ENCODE measurements at places on chromosomes 4 and X. TPM values are rescaled to one million over a fixed set of nuclear protein-coding genes. Genes with fewer than 3 reads are reported as not detected.

DNA sequence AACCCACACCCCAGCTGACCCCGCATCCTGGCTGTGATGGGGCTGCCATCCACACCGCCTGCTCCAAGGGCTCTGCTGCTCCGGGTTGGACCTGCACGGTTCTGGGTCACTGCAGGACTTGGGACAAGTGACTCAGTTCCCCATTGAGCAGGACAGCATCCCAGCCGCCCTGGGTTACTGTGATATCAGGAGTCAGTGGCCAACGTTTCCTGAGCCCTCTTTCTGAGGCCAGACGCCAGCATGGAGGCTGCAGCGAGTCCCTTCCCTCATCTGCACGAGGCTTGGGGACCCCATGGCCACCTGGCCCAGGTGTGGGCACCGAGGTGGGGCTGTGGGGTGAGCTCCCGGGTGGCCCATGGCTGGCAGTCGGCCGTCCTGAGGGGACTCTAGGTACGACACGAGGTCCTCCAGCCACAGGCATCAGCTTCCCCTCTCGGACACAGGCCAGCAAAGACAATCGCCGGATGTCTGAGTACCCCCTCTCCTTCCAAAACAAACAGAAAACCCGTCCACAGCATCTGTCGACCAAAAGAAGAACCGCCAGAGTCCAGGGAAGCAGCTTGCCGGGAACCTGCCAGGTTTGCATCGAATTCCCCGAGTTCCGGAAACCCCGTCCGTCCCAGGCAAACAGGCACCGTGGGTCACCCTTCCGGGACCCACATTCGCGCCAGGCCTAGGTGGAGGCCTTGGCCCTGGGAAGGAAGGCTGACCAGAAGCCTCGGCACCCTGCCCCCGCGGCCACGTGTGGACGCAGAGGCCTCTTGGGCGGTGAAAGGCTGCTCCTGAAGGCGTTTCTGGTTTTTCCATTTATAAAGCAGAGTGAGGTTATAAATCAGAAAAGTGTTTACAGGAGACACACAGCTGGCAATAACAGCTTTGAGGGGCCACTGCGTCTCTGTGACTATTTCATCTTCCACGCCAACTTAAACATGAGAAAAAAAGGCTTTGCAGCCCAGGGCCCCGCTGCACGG is 136.0 kb downstream of the FAM53A start:
- DNase-seq, result no peak

GRCh38 chr4:104519588-104519987 is 24.9 kb upstream of the CXXC4 start:
- no peak for DNase-seq

DNA sequence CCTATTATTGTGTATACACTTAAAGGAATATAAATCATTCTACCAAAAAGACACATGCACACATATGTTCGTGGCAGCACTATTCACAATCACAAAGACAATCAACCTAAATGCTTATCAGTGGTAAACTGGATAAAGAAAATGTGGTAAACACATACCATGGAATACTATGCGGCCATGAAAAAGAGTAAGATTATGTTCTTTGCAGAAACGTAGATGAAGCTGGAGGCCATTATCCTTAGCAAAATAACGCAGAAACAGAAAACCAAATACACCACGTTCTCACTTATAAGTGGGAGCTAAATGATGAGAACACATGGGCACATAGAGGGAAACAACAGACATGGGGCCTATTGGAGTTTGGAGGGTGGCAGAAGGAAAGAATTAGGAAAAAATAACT is 593.2 kb downstream of the DMD start:
- no peak for DNase-seq

DNA sequence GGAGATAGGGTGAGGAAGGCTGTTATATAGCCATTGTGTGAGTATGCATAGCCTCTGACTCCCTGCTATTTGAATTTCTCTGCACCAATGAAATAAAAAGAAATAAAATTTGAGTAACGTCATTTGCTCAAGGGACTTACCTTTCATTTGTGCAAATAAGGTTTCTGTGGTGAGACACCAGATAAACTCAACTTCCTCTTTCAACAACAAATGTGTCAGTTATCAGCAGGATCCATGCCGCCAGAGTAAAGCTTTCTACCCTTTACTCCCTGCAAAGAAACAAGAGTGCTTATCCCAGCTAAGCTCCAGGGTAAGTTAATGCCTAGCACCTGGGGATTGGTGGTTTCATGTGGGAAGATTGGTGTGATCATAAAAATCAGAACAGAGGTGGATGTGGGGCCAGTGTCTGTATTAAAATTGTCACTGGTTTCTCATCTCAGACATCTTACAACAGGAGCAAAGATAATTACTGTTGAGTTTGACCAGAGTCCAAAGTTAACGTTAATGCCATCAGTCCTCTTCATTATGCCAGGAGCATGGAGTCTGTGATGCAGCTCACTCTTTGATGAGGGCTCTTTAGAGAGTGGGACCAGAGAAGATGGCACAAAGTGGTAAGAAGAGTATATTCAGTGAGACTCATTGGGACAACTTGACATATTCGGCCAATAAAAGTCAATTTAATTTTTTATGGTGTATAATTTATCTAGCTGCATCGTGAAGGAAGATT is at the start of gene P2RY10:
TSS of gene P2RY10 (plus strand) at position 206 of the 727 bp plus-strand sequence. CDS start 15,130 bp downstream, outside the sequence.
- no peak for DNase-seq

- no peak for DNase-seq
Measured at GRCh38 chr4:125265846-125266245, 48.9 kb upstream of the FAT4 start.

DNA sequence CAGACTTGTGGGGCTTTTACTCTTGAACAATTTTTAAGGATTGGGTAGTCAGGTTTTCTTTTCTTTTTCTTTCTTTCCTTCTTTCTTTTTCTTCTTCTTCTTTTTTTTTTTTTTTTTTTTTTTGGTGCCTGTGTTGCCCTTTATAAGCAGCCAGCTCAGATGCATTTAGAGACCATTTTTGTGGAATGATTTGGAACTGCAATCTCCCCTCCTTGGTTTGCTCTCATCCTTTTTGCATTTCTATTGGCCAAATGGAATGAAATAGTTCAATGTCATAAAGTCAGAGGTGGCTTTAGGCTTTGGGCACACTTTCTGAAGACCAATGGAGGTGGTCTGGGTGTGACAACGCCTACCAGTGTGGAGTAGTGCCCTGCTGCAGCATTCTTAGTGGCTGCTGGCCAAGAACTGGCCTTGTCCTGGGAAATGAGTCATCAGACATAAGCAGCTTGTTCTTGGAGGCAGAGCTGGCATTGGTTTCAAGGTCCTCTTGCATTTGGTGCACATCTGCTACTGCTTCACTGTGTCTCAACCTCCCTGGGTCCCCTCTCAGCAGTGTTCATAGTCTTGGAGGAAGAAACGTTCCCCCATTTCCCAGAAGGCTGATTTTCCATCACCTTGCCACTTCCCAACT is 84.5 kb downstream of the CT47B1 start:
- no peak for DNase-seq

DNA sequence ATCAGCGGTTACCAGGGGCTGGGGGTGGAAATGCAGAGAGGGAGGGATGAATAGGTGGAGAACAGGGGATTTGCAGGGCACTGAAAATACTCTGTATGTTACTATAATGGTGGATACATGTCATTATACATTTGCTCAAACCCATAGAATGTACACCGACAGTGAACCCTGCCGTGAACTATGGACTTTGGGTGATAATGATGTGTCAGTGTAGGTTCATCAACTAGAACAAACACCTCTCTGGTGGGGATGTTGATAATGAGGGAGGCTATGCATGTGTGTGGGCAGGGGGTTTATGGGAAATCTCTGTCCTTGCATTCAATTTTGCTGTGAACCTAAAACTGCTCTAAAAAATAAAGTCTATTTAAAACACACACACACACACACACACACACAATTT is 11.5 kb downstream of the HPSE start:
- peak; percentile 27 for DNase-seq

DNA sequence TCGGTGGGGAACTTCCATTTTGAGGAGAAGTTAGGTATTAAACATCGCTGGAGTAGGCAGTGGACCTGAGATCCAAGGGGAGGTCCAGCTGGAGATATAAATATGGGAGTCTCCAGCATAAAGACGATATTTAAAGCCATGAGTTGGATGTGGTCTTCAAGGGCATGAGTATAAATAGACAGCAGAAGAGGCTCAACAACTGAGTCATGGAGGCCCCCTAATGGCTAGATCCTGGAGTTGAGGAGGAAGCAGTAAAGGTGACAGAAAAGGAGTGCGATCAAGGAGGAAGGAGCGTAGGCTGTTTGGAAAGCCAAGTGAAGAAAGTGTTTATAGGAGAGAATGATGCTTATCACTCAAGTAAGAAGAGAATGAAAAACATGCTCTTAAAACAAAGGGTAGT is 18.1 kb upstream of the APBB2 start:
- DNase-seq, result no peak

DNA sequence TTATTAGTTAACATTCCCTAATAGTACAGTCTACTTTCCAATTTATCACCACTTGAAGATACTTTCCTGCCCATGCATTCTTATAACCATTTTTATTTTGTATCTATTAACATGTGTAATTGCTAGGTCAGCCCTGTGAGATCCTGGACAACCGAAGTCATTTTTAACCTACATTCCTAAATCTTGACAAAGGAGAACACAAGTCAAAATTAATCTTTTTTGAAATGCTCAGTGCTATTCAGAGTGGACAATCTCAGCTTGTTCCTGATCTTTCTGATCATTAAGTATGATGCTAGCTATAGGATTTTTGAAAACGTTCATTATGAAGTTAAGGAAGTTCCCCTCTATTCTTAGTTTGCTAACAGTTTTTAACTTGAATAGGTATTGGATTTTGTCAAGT is 37.5 kb downstream of the ANXA10 start:
- no peak for DNase-seq

- no peak for DNase-seq
Measured at GRCh38 chr4:167826281-167826680, 266.1 kb upstream of the ANXA10 start.

GRCh38 chr4:36332782-36333131 is 51.3 kb downstream of the DTHD1 start:
- DNase-seq, result no peak

Gene STEEP1
- 24.5 TPM for polyA plus RNA-seq

Gene CTPS2
- 43.4 TPM for polyA plus RNA-seq

Gene ZXDA
- 4.3 TPM for polyA plus RNA-seq

Gene SORCS2
- polyA plus RNA-seq, result 3.6 TPM

Gene MGAT4D
- polyA plus RNA-seq, result not detected

All from large intestine (tissue), 12 donors.